ENCODE measurements at places on chromosomes 12 and 14.

- no peak for DNase-seq
Observed at GRCh38 chr14:56143025-56143424, 24.8 kb downstream of the PELI2 start.

DNA sequence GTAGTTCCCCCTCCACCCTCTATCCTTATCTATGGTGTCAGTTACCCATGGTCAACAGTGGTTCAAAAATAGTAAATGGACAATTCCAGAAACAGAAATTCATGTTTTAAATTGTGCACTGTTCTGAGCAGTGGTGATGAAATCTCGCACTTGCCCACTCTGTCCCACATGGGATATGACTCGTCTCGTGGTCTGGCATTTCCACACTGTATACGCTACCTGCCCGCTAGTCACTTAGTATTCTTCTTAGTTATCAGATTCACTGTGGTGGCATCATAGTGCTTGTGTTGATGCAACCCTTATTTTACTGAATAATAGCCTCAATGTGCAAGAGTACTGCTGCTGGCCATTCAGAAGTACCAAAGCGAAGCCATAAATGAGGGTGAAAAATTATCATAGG is 507.0 kb downstream of the SNAPC1 start:
- DNase-seq, result no peak

- no peak for DNase-seq
Observed at GRCh38 chr14:55540847-55541773, 38.9 kb upstream of the KTN1 start.

DNA sequence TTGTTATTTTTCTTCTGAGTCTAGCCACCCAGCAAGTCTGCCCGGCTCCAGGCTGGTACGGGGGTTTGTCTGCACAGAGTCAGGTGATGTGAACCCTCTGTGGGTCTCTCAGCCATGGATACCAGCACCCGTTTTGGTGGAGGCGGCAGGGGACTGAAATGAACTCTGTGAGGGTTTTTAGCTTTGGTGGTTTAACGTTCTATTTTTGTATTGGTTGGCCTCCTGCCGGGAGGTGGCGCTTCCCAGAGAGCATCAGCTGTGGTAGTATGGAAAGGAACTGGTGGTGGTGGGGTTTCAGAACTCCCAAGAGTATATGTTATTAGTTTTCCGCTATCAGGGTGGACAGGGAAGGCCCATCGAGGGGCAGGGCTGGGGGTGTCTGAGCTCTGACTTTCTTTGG is 5.3 kb upstream of the SERPINA4 start:
- DNase-seq, result no peak

DNA sequence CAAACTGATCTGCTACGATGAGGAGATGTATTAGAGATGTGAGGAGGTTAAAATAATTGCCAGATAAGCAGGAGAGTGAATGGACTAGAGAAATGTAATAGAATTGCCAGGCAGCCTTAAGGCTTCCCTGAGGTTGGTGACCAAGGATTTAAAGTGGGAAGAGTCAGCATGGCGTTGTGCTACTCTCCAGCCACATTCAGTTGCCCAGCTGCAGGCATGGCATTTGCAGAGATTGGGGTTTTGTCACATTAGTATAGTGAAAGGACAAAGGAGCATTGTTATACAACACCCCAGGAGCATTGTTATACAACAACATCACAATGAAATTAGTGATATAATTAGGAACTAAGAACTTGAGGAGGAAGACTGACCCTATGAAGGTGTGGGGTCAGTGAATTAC is 31.7 kb downstream of the MARK3 start:
- no peak for DNase-seq

GRCh38 chr14:50822501-50823042 is 8.4 kb downstream of the NIN start:
- DNase-seq, result no peak

DNA sequence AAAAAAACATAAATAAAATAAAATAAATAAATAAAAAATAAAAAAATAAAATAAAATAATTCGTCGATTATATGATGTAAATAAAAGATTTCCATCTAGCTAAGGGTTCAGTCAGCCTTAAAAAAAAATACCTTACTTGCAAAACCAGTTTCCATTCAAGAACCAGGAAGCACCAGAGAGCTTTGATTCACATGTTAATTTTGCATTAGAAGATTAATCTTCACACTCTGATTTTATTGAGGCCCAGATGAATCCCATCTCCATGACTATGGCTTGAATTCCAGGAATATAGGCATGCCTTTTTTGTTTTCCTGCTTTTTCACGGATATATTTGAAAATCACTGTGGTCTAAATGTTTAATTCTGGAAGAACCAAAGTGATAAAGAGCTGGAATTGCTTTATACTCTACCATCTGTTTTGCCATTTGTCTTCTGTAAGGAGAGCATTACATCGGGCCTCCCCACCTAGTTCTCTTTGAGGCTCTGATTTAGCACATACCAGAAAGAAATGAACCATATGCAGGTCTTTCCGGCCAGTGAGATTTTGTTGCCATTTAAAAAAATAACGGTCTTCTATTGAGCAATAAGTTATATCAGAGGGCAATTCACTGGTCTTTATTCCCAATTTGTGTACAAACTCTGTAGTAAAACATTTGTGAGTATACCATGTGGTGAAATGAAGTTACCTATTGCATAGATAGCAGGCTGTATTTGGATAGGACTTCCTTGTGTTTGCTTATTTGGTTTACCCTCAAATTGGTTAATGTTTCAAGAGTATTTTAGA is 175.5 kb downstream of the AEBP2 start:
- DNase-seq, result no peak

- no peak for DNase-seq
Observed at GRCh38 chr12:71090971-71091370, 66.8 kb downstream of the TSPAN8 start.

GRCh38 chr12:123073962-123074801 is 76.7 kb downstream of the PITPNM2 start:
- no peak for DNase-seq

GRCh38 chr12:106907411-106907810 is 48.3 kb upstream of the TMEM263 start:
- no peak for DNase-seq

DNA sequence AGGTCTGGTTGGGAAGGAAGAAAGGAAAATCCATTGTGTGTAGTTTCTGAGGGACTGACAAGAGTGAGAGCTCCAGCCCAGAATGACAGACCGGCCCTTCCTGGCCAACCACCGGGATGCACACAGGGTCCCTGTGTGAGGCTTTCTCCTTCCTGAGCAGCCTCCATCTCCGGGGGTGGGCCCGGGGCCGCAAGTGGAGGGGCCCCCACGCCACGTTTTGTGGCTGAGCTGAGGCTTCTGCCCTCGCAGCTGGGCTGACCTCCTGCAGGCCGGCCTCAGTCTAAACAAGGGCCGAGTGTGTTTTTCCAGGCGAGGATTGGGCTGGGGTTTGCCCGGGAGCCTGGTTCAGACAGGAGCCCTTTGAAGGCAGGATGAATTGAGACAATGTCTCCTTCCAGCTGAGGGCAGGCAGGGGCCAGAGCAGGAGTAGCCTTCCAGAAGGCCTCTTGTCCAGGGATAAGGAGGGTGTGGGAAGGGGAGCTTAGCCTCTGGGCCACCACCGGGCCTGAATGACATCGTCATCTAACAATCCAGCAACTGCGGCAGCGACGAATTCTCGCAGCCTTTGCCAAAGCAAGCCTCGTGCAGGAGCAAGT is 96.5 kb upstream of the NCOR2 start:
- DNase-seq, result no peak

DNA sequence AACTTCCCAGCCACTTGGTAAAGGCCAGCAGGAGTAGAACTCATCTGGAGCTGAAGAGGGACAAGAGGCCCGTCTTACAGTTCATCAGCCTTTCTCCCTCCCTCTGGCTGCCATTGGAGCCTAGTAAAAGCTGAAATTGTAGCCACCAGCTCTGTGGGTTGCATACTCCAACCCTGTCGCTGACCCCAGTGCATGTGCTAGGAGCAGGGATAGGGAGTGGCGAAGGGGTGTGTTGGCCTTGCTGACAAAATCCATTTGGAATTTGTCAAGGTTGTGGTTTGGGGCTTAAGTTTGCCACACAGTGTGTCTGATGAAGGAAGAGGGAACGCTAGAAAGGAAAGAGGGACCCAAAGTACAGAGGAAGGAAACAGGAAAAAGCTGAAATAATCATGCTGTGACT is 4.0 kb upstream of the ARF3 start:
- no peak for DNase-seq

- no peak for DNase-seq
Observed at GRCh38 chr12:21301-22189, 45.0 kb upstream of the IQSEC3 start.

DNA sequence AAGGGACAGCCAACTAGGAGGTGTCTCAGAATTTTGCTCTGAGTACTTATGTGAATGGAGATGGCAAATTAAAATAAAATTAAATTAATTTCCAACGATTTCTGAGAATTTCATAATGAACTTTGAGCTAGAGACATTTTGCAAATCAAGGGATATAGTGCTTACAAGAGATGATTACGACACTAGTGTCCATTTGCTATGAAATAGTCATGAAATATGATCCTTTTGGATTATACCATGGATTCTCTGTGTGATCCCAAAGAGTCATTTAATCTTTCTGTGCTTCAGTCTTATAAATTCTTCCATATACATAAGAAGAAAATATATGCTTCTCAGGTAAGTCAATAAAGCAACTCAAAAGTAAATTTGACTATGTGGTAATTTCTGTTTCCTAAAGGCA is 240.6 kb downstream of the SLC25A21 start:
- DNase-seq, result no peak

DNA sequence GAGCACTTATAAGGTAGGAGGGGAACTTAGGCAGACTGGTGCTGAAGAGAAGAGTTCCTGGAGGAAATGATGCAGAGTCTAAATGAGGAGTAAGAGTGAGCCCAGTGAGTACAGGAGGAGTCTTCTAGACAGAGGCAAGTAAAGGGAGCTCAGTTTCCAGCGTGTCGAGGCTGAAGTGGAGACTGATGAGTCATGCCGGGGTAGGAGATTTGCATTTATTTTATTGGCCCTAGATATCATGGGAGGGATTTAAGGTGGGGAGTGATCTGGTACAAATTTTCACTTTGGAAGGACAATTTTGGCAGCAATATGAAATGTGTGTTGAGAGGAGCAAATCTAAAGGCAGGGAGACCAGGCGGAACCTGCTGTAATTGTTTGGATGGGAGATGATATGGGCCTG is 157.5 kb downstream of the TTC8 start:
- DNase-seq, result no peak

DNA sequence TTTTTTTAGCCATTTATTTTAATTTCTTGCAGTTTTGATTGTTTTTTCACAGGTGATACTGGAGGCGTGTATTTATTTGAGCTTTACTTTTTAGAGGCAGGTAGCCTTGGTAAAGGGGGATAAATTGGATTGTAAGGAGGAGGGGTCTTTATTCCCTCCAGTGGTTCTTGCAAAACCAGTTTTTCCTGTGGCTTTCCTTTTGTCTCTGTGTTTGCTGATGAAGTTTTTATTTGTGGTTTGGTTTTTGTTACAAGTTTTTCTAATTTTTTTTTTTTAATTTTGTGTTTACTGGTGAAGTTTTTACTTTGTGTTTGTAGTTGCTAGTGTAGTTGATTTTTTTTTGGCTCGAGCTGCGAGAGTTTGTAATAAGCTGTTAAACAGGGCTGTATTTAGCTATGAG is 278.5 kb downstream of the PRKD1 start:
- no peak for DNase-seq

DNA sequence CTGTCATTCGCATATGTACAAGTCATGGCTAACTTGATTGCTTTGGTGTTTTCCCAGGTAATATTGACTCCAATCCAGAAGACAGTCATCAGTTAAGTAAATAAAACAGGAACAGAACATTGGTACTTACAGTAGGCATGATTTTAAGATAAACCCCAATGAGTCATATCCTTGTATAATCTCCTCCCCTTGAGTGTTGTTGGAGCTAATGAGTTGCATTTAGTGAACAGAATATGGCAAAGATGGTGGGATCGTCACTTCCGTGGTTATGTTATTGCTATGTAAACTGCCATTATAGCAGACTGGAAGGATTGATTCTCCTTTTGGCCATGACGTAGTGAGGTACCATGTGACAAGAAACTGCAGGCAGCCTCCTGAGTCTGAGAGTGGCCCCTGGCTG is 102.2 kb downstream of the TMX1 start:
- no peak for DNase-seq

DNA sequence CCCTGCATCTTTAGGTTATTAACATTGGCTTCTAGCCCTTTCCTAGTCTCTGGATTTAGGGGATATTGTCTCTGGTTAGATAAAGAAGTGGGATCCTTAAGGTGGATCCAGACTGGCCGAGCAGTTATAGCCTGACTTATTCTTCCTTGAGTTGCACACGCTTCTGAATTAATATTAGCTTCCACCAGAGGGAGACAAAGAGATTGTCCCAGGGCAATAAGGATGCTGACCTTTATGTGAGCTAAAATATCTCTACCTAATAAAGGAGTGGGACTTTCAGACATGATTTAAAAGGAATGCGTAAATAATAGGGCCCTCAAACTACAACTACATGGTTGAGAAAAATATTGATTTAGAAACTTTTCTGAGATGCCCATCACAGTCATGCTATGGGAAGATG is 139.7 kb downstream of the SLCO1B3 start:
- DNase-seq, result no peak

- DNase-seq, result no peak
Observed at GRCh38 chr12:22234561-22234960, 99.9 kb downstream of the ST8SIA1 start.

- no peak for DNase-seq
Observed at GRCh38 chr14:58119381-58119780, 32.6 kb downstream of the ARMH4 start.

- DNase-seq, result peak; percentile 66
Observed at GRCh38 chr12:111597831-111598636, 1.1 kb downstream of the ATXN2 start.

GRCh38 chr12:2301531-2302461 is 249.0 kb downstream of the CACNA1C start:
- DNase-seq, result no peak

DNA sequence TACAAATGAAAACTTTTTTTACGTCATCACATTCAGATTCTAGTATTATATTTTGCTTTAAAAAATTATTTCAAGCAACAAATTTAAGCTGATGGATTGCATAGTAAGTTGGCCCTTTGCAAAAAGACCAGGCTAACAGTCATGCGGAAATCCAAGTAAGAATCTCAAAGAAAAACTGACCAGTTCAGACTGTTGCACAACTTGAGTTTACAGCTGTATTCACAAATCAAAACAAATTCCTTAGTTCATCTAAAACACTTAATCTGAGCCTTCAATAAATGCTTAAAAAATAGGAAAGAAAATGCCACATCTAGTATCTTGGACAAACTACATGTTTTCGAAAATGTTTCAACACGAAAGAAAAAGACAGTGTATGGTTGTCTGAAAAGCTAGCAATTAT is 847 bp downstream of the CCDC59 start:
- DNase-seq, result no peak

DNA sequence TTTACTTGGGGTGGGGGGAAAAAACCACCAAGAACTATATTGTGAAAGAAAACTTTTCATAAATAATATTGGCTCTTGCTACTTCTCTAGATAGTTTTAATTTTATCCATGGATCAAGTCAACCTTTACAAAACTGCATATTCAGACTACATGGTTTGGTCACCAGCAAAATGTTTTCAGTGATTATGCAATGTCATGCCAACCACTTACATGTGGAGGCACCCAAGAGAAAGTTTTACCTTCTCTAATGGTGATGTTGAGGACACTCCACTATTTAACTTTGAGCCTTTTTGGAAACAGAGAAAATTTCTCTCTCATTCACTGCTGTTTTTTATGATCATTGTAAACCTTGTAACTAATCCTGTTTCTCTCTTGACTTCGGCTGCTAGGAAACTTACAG is 21.6 kb downstream of the PLCZ1 start:
- no peak for DNase-seq

GRCh38 chr12:116879509-116880212 is 1.6 kb downstream of the HRK start:
- DNase-seq, result no peak

GRCh38 chr14:57227083-57227482 is 41.6 kb downstream of the EXOC5 start:
- DNase-seq, result no peak

Data from endothelial cell (in vitro differentiated cells).